Stimulated activated CD4-positive, alpha-beta T cell treated with anti-CD3 and anti-CD28 coated beads, Interleukin-2, amount 100 ng/mL, for 24 hours (primary cell): ENCODE measurements at places on chromosomes 5 and 9.

DNA sequence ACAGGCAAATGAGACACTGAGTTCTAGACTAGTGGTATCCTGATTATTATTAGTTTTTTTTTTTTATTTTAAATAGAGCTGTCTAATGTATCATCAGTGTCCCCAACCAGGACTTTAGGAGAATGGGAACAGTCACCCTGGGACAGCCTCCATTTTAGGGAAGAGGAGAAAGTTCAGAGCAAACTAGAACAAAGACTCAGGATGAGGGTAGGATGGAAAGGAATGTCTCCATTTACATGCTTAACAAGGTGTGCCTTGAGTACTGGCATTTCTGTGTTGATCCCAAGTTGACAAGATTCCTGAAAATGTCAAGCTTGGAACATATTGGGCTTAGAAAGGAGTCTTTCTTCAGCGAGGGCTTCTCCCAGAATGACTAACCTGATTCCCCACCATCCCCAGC is 223.5 kb downstream of the ARRDC3 start:
- no peak for DNase-seq

DNA sequence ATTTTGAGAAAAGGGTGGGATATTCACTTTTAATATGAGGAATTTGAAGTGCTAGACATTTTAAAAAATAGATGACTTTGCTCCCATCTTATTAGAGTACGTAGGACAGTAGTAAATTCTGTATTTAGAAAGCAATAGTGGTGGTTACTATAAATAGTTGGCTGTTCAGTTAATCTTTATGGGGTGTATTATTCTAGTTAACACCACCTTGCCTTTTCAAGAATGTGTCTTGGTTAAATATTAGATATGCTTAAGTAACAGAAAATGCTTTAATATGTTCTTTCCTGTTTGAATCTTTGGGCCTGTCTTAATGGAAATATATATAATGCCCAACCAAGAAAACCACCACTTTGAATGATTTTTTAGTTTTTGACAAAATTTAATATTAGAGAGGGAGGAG is 608.7 kb upstream of the FAM174A start:
- no peak for DNase-seq

DNA sequence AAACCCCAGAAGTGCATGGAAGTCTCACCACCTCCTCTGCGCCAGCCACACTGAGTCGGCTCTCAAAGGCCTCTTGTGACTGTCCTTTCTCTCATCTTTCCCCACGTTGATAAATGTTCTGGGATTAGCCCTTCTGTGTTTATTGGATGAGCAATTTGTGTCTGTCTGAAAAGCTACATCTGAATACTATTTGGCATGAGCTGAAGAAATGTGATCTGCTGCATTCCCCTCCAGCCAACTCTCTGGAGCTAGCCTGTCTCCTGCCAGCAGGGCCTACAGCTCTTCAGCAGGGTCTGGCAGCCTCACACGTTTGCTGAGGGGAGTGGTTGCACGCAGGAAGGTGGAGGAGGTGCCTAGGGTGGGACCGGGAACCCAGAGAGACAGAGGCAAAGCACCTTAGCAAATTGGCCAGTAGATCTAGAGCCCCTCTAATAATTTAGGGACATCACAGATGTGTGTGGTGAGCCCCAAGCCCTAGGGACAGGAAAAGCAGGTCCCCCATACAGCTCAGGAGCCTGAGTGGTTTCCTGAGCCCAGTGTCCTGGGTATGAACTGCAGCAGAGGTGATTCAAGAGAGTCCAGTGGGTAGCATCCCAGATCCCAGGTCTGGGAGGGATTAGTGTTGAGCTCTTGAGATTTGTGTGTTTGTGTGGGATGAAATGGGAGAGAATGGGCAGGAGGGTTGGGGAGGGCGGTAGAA is 20.5 kb upstream of the B4GALT1 start:
- no peak for DNase-seq

GRCh38 chr5:79843450-79844388 is 147.3 kb downstream of the MTX3 start:
- DNase-seq: no peak

DNA sequence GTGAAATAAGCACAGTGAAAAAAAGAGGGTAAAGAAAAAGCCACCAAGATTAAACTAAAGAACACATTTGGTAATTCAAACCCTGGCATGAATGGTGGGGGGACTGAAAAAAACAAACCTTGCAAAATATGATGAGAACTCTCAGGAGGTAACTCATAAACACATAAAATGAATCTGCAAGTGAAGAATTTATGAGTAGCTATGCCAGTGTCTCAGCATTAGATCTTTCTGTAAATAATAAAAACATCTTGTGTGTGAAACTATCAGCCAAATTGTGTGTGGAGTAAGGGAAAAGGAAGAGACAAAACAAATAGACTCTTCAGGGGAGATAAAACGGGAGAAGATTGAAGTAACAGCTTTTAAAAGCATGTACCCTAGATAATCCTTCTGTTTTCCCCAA is 129.6 kb upstream of the SPEF2 start:
- no peak for DNase-seq

GRCh38 chr5:31133488-31133887 is 60.0 kb upstream of the CDH6 start:
- no peak for DNase-seq

- no peak for DNase-seq
These were observed 52.1 kb downstream of the SEMA6A start for GRCh38 chr5:116522356-116523136.

GRCh38 chr9:120889606-120890271 is 12.8 kb upstream of the PHF19 start:
- DNase-seq: no peak

GRCh38 chr9:122263699-122264349 is 816 bp downstream of the RBM18 start:
- DNase-seq: no peak

DNA sequence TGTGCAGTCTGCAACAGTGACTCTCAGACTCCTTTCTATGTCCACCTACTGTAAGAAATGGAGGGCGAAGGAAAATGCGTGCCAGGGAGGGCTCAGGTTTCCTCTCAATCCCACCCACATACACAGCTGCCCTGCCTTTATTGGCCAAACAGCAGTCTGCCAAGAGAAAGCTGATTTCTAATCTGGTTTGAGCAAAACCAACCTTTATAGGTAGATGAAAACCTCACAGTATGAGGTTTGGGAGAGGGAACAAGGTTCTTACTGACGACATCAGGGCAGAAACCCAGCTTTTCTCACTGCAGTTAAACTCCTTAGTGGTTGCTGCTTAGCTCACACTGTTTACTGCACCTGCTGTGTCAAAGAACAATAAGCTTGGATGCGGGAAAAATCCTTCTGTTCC is 152.3 kb upstream of the KLF9 start:
- DNase-seq: no peak

DNA sequence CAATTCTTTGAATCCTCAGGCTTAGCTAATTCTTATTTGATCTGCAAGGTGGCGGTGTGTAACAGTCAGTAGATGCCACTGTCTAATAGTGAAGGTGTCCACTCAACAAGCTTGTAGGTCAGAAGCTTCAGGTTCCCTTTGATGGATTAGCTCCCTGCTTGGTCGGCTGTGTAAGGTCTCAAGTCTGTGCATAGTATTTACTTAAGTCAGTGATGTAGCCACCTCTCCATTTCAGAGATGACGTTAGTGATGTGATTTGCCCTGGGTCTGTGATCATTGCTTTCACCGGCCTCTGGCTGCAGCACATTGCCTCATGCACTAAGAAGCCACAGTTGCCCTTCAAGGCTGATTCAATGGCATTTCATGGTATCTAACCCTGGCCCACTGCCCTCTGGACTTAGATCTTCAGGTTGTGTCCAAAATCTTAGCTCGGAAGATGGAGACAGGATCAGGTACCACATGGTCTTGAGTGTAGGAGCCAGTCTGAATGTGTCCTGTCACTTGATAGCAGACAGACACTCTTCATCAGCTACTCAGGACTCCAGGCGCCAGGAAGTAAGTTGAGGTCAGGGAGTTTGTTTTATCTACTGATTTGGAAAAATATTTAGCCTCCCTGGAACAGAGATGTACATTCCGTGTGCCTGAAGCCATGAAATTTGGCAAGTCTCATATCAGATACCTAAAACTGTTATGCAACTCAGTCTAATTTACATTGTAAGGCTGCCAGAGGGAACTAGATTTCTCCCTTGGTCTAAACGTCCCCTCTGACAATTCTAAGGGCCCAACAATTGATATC is 42.9 kb downstream of the SUB1 start:
- DNase-seq: no peak

DNA sequence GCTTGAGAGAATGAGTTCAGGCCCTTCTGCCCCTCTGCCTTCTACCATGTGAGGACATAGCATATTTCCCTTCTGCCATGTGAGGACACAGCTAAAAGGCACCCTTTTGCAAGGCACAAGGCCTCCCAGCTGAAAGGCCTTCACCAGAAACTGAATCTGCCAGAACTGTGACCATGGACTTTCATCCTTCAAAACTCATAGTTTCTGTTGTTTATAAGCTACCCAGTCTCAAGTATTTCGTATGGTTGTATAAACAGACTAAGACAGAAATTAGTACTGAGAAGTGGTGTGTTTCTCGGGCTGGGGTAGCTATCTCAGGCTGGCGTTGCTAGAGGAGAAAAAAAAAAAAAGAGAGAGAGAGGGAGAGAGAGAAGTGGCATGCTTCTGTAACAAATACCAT is 368.6 kb downstream of the DMRTA1 start:
- no peak for DNase-seq

- no peak for DNase-seq
These were observed 78.0 kb upstream of the FCN1 start for GRCh38 chr9:134995792-134996120.

DNA sequence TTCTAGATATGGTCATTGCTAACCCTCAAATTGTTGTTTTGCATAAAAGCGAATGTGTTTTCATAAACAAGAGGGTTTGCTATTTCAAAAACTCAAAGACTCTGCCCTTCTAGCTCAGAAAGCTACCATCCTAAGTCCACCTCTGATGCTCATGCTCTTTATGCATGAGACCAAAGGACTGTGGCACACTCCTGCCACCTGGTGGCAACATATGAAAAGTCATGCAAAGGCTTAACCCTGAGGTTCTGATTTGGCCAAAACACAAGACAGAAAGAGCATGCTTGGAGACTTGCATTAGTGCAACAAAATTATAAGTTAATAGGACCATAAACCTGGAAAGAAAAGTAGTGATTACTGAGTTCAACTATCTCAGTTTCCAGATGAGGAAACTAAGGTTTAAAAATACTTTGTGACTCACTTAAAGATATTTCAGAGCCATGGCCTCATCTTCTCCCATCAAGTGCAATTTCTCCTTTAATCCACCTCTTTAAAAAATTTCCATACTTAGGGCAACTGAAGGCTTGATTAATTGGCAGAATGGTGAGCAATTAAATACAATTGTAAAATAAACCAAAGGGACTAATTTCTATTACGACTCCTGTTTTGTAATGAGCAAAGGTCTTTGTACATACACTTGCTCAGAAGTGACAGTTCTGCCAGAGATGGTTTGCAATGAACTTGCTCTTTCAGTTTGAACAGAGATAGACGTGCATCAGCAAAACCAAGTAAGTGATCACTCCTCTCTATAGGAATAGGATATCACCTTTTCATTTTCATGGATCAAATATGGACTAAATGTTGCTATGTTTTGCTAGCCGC is 110.7 kb upstream of the RAD23B start:
- peak; percentile 74 for DNase-seq

DNA sequence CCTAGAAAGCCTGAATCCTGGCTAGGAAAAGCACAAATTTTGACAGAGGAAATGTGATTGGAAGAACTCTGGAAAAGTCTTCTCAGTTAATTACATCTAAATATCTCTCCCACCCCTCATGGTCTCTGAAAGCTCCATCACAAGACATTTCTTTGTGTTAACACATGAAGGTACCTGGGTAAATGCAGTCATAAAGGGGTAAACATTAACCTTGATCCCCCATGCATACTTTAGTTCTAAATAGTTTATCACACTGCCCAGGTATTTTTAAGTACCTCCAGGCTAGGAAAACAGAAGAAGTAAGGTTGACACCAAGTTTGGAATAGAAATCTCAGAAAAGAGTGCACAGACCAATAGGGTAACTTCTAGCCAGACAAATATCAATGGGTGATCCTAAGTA is 334.5 kb downstream of the PIK3R1 start:
- no peak for DNase-seq

- no peak for DNase-seq
These were observed 11.2 kb downstream of the ACO1 start for GRCh38 chr9:32395510-32396216.

DNA sequence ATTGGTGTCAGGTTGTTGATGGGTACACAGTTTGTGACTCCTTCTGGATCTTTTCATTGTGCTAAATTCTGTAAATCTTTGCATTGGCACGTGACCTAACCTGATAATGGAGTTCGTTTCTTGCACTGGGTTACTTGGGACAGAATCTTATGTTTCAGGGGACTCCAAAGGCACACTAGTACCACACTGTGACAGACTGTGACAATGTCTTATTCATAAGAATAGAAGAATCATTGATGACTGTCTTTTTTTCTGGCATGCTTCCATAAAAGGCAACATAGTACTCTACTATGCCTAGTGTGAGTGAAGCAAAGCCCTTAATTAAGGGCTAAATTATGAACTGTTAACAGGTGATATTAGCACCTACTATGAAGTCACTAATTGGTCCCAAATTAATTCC is 35.4 kb upstream of the RICTOR start:
- no peak for DNase-seq

DNA sequence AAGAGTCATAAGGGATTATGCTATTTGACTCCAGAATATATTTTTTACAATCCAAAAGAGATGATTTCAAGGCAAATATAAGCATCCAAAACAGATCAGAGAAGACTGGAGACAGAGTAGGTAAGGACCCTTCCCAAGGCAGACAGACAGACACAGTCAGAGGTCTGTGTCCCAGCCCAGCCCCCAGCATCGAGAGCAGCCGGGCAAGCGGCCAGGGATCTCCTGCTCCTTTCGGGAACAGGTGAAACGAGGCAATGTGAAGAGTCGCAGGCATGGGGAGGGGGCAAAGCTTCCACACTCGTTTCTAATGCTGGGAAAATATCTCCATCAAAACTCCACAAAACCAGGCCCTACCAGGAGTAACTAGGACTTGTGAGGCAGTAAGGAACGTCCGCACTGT is 5.8 kb downstream of the PAEP start:
- DNase-seq: no peak

- no peak for DNase-seq
These were observed 93.4 kb downstream of the SIL1 start for GRCh38 chr5:139104577-139105276.
